ELF-1 (cell line): ENCODE measurements at places on chromosomes 7 and 10.

DNA sequence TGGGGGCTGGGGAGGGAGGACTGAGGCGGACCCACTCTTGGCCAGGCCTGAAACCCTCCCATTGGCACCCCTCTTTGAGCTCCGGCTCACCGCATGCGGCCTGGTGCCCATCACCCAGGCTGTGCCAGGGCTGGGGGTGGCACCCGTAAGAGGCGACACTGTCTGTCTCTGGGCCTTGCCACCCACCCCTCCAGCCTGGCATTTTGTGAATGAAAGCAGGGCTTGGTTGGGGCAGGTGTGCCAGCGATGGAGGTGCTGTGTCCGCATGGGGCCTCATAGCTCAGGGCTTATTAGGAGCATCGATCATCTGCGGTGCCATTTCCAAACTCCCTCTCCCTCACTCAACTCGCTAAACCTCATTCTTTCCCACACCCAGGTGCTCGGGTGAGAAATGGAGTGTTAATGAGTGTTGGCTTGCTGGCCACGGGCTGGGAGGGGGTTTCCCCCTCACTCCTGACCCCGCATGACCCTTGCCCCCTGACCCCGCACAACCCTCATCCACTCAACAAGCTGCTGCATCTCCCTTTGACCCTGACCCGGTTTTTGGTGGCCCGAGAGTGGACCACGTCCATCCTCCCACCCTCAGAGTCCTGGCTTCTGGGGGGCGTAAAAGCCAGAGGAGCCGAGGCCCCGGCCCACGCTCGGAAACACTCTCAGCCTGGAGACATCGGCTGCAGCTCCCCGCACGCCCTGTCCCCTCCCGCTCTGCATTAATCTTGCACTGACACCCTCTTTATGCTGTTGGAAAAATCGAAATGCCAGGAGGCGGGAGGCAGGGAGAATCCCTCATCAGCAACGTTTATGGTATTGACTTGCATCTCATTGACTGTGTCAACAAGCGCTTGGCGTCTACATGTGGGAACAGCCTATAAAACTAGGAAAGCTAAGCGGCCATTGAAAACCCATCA is 161.2 kb downstream of the DNAJB6 start:
- DNase-seq, result no peak

GRCh38 chr10:34607894-34608293 is 207.2 kb downstream of the PARD3 start:
- DNase-seq, result no peak

GRCh38 chr10:117680601-117681000 is 138.1 kb downstream of the EMX2 start:
- no peak for DNase-seq

- peak; percentile 39 for DNase-seq
These were observed 8.4 kb downstream of the LRRC4 start for GRCh38 chr7:128022631-128023532.

DNA sequence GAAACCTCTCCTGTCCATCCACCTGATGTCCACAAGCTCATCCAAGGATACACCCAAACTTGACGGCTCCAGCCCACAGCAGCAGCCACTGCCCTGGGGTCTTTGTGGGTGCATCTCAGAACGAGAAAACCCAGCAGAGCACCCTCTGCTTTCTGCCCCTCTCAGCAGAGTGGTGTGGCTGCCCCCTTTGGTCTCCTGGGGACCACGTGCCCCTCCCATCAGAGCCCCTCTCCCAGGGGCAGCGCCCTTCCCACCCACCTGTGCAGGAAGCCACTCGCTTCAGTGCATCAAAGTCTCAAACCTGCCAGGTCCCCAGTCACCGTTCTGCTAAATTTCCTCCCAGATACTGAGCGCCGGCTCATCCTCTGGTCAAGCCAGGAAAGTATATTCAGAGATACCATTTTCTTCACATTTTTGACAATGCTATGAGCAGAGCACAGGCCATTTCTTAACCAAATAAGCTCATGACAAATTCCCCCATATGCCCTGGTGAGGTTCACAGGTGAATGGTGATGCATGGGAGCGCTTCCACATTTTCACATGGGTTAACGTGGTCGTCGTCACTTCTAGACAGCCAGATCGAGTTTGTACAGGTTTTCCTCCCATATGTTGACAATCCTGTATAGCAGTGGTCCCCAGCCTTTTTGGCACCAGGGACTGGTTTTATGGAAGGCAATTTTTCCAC is 32.4 kb downstream of the CAMK2B start:
- DNase-seq, result no peak

DNA sequence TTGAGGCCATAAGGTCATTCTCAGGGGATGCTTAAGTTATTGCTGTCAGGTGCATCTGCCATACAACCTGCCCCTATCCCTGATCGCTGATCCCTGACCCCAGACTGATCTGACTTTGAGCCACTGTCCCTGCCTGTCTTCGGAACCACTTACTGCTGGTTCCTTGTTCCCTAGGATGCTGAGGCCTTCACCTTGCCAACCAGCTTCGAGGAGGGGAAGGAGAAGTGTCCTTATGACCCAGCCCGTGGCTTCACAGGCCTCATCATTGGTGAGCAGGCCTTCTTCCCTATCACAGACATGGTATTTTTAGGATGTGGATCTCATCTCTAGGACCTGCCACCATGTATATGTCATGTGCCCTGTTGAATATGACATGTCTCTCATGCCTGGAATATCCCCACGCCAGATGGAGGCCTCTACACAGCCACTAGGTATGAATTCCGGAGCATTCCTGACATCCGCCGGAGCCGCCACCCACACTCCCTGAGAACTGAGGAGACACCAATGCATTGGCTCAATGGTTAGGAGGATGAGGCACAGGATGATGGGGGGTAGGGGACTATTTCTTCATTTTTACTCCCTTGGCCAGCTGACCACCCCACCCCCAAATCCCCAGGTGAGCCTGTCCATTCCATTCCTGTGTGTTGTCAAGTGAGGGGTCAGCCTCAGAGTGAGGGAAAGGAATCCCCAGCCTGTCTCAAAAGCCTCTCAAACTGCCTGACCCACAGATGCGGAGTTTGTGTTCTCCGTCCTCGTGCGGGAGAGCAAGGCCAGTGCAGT is 9.0 kb downstream of the MRPL43 start:
- DNase-seq, result no peak

DNA sequence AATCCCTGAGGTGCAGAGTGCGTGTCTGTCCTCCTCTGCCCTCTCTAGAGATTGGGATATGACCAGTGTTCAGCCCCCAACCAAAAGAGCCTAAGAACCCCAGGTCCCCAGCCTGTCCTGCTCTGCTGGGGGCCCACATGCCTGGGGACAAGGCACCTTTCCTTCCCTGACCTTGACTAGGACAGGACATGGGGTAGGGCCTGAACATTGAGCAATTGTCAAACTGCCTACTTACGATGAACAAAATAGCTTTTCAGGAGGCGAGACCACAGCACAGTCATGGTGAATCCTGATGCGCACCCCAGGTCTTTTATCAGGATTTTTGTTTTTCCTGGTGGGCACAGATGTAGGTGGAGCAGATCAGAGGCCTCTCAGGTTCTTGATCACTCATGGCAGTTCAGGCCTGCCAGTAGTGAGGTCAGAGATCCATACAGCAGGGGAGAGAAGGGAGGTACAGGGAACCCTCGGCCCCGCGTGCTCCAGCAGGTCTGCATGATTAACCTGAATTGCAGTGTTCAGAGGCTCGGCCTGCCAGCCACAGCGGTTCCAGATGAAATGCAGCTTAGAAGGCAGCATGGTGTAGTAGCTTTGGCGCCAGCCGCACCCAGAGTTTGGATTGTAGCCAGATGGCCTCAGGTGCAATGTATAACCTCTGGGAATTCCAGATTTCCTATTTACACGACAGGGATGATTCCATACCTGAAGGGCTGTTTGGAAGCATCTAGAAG is 191.3 kb downstream of the CUX1 start:
- no peak for DNase-seq

DNA sequence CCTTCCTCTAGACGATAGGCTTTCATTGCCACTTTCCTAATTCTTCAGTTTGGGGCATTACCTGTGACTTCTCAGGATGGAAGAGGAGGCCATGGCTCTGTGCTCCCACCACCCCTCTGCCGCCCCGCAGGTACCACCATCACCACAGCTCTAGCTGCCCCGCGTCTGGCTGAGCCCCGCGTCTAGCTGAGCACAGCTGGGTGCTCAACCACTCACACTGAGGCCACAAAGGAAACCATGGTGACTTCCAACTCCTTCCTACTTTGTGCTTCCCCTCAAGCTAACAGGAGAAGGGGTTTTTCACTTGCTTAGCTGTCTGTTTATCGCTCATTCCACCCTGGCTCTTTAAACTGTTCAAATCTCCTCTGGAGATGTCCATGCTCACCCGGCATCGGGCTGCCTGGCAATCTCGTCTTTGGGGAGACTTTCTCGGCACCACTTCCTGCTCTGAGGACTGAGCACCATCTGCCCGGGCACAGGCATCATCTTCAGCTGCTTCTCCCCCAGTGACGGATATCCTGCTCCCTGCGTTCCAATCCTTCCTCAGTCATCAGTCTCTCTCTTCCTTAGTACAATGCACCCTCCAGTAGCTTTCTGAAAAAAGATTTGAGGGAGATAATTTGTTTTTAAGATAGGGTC is 59.4 kb downstream of the MAD1L1 start:
- no peak for DNase-seq

DNA sequence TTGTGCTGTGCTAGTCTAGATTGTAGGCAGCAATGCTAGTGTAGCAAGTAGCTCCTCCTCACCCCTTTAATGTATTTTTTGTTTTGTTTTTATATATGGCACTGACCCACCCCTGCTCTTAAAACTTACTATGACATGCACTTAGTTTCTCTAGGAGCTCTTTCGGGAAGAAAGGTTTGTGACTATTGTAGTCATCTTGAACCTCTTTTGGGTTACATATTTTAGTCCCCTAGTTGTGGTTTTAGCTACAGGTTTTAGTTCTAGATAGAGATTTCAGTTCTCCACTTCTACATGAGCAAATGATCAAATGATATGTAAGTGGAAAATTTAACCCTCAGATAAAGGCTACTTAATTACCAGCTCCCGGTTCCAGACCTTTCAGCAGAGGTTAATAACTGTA is 14.9 kb downstream of the MINPP1 start:
- no peak for DNase-seq

DNA sequence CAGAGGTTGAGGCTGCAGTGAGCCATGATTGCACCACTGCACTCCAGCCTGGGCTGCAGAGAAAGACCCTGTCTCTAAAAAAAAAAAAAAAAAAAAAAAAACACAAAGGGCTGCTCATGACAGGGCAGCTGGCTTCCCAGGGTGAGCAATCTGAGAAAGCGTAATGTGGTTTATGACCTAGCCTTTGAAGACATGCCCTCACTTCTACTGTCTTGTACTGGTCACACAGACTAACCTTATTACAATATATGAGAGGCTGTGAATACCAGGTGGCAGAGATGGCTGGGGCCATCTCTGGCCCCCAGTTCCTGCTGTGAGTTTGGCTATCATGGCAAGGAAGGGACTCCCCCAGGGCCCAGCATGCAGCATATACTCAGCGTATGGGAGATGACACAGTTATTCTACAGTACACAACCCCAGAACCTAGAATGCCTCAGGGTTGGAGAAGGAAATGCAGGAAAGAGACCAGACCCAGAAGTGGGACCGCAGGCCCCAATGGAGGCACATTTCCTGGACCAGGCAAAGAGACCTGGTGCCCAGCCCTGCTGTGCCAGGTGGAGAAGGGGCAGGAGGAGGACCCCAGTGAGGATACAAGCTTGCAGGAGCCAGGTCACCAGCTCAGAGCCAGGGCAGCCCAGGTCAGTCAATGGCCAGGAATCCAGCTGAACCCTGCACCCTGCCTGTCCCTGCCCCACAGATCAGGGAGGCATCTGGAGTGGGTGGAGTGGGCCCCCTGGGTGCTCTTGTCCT is 26.3 kb downstream of the NPTX2 start:
- no peak for DNase-seq

- no peak for DNase-seq
These were observed 24.9 kb upstream of the CD36 start for GRCh38 chr7:80613519-80613918.

- DNase-seq, result no peak
These were observed 17.0 kb upstream of the SAMD8 start for GRCh38 chr10:75094465-75094864.

GRCh38 chr10:100174699-100175677 is 10.8 kb downstream of the ERLIN1 start:
- no peak for DNase-seq

DNA sequence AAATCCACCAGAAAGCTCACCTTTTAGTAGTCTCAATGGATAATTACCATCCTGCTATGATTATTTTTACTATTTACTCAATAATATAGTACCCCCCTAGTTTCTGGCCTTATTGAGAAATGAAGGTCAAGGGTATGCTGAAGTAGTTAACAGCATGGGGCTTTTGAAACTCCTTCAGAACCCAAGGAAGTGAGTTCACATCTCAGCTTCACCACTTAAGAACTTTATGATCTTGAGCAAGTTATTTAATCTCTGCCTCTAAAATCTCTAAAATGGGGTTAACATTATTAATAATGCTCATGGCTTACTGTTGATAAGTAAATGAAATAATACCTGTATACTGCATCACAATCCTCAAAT is 5.8 kb downstream of the MTPN start:
- DNase-seq, result no peak

GRCh38 chr10:117167789-117168674 is 29.3 kb upstream of the KCNK18 start:
- peak; percentile 85 for DNase-seq

- peak; percentile 37 for DNase-seq
These were observed 443.0 kb upstream of the MKI67 start for GRCh38 chr10:128568990-128569945.

DNA sequence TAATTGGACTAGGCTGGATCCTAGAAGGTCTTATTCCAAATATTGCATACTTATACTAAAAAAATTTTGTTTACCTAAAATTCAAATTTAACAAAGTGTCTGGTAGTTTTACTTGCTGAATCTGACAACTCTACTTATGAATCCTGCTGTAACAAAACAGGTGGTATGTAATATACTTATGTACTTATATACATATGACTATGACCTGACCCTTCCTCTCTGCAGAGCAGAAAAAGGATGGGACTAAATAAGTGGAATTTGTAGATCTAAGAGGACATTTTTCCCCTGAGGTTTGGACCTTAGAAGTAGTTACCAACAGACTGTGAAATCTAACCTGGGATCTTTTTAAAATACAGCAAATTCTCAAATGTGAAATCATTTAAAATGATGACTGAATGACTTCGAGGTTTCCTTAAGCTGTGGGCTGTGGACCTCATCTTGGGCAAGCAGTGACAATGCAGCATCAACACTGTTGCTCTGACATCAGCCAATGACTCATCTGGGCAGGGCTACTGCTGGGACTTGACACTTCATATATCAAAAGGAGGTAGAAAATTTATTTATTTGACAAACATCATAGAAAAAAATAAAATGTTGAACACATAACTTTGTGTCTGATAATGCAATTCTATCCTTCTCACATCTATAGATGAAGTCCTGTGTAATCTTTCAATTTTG is 73.6 kb downstream of the RELN start:
- DNase-seq, result no peak
